ENCODE measurements at places on chromosomes 4 and X.

DNA sequence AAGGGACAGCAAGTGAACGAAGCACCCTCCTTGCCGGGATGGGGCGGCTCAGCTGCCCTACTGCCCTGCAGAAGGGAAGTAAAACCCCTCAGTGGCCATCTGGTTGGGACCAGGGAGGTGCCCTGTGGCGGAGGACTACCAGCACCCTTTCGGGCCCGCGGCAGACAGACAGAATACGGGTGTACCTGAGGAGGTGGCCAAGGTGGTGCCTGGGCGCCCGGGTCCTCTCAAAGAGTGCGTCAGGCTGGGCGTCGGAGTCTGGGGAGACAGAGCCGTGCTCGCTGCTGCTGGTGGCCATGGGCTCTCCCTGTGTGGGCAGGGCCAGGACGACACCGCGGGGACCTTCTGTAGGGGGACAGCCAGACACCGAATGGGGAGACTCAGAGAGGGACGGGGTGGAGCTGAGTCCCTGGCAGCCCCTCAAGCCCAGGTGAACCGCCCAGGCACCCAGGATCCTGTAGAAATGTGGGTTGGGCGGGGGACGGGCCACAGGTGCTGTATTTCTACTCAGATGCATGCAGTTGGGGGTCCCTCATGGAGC lies 29.7 kb downstream of the PDHA1 start:
- no peak for DNase-seq

- DNase-seq = no peak
These were observed 4.2 kb downstream of the TLR8 start for GRCh38 chrX:12910423-12911121.

DNA sequence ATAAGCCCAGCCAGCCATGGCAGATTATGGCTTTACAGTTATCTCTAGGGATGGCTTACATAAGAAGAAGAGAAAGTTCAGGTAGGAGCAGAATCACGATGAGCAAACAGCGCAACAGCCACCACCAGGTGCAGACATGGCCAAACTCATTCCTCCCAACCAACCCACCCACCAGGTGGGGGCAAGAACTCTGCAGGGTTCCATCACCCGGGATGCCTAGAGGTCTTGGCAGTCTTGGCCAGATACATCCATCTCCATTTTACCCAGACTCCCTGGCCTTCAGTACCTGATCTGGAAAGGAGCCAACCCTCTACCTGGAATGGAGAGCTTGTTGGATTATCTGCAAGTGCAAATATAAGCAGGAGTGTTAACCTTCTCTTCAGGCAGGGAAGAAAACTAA lies 7.5 kb downstream of the TSC22D3 start:
- DNase-seq = no peak

DNA sequence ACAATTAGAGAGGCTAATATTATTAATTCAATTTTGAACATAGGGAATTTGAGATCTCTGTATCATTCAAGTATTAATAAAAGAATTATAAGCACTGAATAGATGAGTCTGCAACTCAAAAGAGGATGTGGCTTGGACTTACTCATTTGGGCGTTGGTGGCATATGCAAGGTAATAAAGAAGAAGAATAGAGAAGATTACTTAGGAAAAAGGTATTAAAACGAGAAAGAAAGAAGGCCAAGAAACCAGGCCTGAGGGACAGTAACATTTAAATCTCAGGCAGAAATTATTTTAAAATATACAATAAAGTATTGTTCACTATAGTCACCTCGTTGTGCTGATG lies 383.0 kb upstream of the INTU start:
- DNase-seq = no peak

GRCh38 chr4:165355900-165356300 lies 22.9 kb upstream of the CPE start:
- peak; percentile 76 for DNase-seq

All from Karpas-422 (cell line).